ENCODE measurements at places on chromosomes 2 and 18. TPM values are rescaled to one million over a fixed set of nuclear protein-coding genes. Genes with fewer than 3 reads are reported as not detected.

- DNase-seq = no peak
Observed at GRCh38 chr2:239462191-239462515, 61.3 kb upstream of the HDAC4 start.

- DNase-seq = no peak
Observed at GRCh38 chr18:25729072-25729471, 361.3 kb downstream of the SS18 start.

DNA sequence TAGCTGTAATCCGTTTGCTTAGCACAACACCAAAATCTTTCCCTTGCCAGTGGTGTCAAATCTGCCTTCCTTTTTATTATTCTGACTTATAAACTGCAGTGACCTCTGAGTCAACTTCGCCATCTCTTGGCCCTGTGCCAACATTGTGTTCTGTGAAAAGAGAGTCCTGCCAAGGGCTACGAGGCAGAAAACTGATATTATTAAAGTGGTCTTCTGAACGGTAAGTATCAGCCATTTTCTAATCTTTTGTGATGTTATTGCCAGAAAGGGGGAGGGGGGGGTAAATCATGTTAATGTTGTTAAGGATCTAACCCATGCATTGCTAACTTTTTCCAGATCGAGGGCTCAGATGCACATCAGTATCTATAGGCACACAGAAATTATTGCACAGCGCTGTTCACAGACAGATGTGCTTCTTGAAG, 121.5 kb upstream of the LTBP1 start:
- DNase-seq = peak; percentile 32

DNA sequence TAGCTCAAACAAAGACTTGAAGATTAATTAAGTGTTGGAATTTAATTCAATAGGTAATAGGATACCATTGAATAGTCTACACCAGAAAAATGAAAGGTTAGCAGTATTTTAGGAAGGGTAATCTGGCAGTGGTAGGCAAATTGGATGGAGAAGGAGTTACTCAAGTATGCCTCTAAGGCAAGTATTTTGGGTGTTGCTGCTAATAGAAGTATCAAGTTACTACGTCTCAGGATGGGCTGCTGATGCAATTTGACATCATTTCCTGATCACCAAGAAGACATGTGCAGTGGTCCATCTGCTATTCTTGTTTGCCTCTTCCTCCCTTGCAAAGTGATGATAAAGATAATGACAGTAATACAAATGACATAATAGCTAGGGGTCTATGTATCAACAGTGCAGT, 485.3 kb downstream of the TGIF1 start:
- peak; percentile 37 for DNase-seq

DNA sequence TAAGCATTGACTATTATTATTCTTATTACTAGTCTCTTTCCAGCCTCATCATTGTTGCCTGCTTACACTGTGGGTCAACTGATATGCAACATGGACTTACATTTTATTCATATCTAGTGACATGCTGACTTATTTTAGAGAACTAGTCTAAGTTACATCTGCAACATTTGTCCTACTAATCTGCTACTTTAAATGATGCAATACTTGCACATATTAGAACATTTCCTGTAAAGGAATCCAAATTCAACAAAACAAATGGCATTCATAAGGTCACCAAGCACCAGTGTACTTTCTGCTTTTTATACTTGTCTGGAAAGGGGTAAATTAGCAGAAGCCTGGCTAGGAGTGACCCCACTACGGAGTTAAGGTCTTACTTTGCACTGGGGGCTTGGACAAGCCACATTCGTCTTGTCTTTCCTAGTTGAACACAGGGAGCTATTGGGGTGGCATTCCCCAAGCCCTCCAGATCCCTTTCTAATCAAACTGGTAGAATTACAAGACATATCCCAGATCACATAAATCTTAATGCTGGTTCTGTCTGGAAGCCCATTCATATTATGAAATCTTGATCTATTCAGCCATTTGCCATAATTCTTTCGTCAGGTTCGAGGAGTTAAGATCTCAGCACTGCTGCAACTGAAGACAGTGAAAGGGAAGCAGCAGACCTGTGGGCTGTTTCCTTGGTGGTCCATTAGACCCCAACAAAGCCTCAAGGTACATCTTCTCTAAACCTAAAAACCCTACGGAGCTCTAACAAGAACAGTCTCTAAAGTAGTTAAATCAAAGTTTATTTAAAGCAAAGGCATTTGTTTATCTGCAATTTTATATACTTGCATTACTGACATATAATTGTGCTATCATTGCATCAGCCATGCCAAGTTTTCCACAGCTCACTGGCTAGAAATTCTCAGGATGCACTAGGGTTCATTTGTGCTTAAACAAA, 49.9 kb upstream of the RTN4 start:
- peak; percentile 42 for DNase-seq

GRCh38 chr2:19942199-19942598, 40.4 kb upstream of the TTC32 start:
- DNase-seq = no peak

The GPR55 gene
- total RNA-seq = not detected

The WDR35 gene
- total RNA-seq = 29.4 TPM

The DSC2 gene
- total RNA-seq = not detected

The DOK6 gene
- 17.0 TPM for total RNA-seq

The TMEM17 gene
- 1.5 TPM for total RNA-seq

The ANKRD62 gene
- total RNA-seq = not detected

The LRRC30 gene
- total RNA-seq = not detected

The DNAJC5G gene
- 2.4 TPM for total RNA-seq

Measured in A673 (cell line).